ENCODE measurements at places on chromosomes 4 and X.

- no peak for DNase-seq
Measured at GRCh38 chrX:109672239-109672638, 47.3 kb upstream of the KCNE5 start.

GRCh38 chr4:2417226-2417764 lies 1.1 kb downstream of the ZFYVE28 start:
- no peak for DNase-seq

DNA sequence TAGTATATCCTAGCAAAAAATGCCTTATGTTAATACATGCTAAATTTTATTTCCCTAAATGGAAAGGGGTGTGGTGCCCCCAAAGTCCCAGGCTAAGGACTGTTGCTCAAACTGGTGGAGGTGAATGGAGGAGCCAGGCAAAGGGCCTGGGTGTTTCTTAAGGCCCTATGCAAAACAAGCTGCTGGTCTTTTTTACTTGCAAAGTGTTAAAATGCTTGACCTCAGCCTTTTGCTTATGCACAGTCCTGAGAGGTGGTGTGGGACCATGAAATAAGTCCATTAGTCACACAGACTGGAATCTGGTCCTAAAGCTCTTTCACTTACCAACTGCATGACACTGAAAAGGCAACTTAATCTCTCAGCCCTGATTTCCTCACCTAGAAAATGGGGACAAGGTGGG lies 223.5 kb upstream of the MBNL3 start:
- DNase-seq, result no peak

DNA sequence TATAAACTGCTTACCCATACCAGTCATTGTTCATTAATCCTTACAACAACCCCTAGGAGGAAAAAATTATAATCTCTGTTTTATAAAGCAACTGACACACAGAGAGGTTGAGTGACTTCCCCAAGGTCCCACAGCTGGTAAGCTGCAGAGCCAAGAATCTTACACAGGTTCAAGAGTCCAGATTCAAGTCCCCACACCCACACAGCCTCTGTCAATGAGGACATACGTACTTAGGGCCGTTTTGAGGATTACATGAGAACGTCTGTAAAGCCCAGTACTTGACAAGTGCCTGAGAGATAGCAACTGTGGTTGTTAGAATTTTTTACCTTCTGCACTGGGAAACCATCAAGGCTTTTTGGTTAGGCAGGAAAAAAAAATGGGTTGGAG lies 556 bp upstream of the SLC25A43 start:
- no peak for DNase-seq
